ENCODE measurements at places on chromosomes 6 and 20. TPM values are rescaled to one million over a fixed set of nuclear protein-coding genes. Genes with fewer than 3 reads are reported as not detected.

Gene RNF5
- 73.5 TPM for total RNA-seq

Gene FKBP1C
- total RNA-seq, result not detected

Gene C6orf132
- total RNA-seq, result 0.11 TPM

Gene ENPP1
- total RNA-seq, result 1.1 TPM

Gene BPIFB1
- not detected for total RNA-seq

Gene KIF25
- not detected for total RNA-seq

Gene CTAGE9
- not detected for total RNA-seq

Gene HTR1E
- not detected for total RNA-seq

Gene TUBB2B
- total RNA-seq, result not detected

Gene TAGAP
- 16.2 TPM for total RNA-seq

Gene MICB
- 13.2 TPM for total RNA-seq

Gene MMP24
- total RNA-seq, result 0.60 TPM

Gene HLA-DRB5
- total RNA-seq, result 445 TPM

Gene GINS1
- total RNA-seq, result 10.2 TPM

Gene ABRACL
- 219 TPM for total RNA-seq

Gene TSBP1
- not detected for total RNA-seq

Measured in Karpas-422 (cell line).